ENCODE measurements at places on chromosomes 2 and 18.

DNA sequence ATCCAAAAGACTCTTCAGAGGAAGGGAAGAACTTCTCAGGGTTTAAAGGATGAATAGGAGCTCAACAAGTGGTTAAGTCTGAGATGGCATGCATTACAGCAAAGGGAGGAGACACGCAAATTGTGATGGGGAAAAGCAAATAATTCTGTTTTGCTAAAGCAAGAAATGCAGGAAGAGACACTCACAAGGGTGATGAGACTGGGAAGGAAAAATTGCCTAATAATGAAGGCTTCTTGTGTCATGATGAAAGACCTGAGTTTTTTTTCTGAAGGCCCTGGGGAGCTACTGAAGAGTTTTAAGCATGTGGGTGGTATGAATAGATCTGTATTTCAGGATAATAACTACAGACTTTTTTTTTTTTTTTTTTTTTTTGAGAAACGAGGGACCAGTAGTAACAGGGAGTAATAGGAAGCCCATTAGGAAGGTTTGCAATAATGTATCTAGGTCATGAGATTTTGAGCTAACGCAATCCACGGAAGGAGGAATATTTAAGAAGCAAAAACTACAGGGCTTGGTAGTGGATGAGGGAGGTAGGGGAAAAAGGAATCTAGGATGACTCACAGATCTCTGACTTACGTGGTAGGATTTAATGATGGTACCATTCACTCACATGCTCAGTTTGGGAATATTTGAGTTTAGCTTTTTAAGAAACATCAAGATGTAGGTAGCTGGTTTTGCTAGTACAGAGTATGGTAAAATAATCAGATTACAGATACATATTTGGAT, 16.0 kb upstream of the SERPINB3 start:
- DNase-seq = no peak

- no peak for DNase-seq
Observed at GRCh38 chr18:43563780-43564179, 286.5 kb upstream of the SYT4 start.

DNA sequence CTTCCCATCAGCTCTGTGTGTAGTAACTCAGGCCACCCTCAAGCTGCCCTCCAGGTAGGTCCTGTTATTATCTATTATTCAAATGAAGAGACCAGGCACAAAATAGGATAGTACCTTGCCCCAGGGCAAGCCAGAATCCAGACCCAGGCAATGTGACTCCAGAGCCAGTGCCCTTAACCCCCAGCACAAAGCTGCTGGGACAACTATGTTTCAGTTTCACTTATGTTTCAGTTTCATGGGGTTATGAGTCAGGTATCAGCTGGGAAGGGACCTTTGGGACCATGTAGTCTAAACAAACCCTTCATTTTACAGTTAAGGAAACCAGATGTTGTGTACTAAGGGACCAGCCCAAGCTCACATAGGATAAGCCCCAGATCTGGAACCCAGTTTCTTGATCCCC, 10.0 kb downstream of the HK2 start:
- DNase-seq = no peak

DNA sequence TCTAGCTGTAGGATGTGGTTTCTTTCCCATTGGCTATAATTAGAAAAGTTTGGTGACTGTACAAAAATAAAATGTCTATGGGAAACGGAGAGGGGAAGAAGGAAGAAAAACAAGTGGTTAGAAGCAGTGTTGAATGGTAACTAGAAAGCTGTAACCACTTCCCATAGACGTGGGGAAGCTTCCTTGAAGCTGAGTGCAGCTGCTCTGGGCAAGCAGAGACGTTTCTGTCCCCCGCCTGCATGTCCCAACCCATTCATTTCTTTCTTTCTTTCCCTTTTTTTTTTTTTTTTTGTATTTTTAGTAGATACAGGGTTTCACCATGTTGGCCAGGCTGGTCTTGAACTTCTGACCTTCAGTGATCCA, 367.8 kb upstream of the HS6ST1 start:
- DNase-seq = no peak

Measured in omental fat pad (tissue), 4 donors.